Stimulated activated CD4-positive, alpha-beta T cell treated with anti-CD3 and anti-CD28 coated beads, Interleukin-1b, Interleukin-23, amount 100 ng/mL, for 48 hours (primary cell): ENCODE measurements at places on chromosomes 5 and 9.

DNA sequence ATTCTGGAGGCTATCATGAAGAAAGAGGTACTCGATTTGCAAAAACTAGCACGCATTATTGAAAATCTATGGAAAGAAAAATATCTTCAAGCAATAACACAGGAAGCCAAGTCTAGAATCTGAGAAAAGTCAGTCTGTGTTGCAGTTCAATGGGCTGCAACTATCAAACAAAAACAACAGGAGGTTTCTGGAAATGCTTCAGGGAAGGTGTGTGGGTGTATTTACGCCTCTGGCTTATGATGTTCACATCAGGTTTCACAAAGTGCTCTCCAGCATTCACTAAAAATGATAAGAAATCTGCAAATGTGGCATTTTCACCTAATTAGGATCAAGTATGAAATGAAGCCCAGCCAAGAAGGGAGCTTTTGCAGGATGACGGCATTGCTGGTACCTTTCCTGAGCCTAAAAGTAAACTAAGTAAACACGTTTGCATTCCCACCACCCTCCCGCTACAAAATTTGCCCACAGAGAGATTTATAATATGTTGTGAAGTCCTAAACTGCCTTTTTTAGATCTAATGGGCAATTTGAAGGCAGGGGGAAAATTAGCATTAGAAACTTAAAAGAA lies 146.4 kb downstream of the GABRB2 start:
- no peak for DNase-seq

- DNase-seq, result no peak
Observed at GRCh38 chr9:134922066-134922931, 4.6 kb upstream of the FCN1 start.

DNA sequence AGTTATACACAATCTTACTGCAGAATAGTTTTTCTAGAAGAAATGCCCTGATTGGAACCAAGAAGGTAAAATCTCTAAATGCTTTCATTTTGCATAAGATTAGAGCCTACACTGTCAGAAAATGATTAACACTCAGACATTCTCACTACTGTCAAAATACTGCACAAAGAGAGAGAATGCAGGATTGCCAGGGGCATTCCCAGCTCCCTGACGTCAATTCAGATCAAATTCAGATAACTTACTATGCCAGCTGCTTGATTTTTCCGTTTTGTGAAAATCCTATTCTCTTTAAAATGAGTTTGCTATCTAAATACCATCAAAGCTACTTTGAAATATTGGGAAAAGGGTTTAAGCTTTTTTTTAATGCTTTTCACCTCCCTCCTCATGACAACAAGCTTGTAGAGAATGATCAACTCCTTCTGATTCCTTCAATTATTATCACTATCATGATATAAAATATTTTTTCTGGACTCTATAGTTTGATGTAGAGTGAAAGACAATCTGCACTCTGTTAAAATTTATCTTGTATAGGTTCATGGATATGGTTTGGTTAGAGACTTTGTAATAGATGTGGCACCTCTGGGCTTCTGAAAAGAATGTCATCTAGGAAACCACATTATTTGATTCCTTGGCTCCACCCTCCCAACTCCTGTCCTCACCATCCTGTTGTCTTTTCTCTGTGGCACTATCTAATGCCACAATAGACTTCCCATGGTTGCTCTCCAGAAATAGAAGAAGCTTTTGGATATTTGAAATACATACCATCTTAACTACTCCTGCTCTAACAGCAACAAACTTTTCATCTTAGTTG lies 407.7 kb downstream of the PDE4D start:
- no peak for DNase-seq

GRCh38 chr5:139799359-139799758 lies 3.8 kb downstream of the PSD2 start:
- DNase-seq, result no peak

GRCh38 chr5:162189719-162190118 lies 122.1 kb downstream of the GABRG2 start:
- no peak for DNase-seq

- peak; percentile 13 for DNase-seq
Observed at GRCh38 chr9:98191671-98192502, 550 bp downstream of the CORO2A start.

GRCh38 chr5:179367491-179367890 lies 22.2 kb upstream of the ADAMTS2 start:
- DNase-seq, result no peak

GRCh38 chr9:129567842-129568559 lies 52.9 kb downstream of the C9orf50 start:
- no peak for DNase-seq

GRCh38 chr9:27184556-27185351 lies 75.7 kb downstream of the TEK start:
- DNase-seq, result no peak

DNA sequence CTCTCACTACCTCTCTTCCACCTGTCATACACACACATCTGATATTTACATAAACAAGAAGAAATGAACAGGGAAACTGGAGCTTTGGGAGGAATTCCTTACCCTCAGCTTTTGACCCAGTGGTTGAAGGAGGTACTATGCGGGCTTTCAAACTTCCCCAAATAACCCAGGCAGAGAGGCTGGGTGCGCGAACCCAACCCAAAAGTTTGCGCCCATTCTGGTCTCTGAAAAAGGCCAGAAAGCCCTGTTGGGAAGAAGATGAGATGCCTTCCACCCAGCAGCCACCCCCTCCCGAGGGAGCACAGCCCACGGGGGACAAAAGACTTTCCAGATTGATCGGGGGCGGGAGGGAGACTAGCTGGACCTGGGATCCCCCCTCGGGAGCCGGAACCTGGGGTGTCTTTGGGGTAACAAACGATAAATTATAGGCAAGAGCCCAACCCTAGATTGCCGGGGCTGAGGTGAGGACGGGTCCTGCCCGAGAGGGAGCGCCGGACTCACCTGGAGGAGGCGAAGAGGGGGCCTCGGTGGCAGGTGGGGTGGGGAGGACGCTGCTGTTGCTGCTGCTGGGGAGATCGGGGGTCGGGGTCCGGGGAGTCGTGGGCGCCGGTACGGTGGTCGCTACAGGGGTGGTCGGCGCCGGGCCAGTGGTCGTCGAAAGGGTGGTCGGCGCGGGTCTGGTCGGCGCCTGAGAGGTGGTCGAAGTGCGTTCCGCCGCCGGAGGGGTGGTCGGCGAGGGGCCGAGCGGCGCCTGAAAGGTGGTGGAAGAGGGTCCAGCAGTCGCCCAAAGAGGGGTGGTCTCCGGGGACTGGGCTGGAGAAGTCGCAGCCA lies 798 bp downstream of the MEGF9 start:
- no peak for DNase-seq

DNA sequence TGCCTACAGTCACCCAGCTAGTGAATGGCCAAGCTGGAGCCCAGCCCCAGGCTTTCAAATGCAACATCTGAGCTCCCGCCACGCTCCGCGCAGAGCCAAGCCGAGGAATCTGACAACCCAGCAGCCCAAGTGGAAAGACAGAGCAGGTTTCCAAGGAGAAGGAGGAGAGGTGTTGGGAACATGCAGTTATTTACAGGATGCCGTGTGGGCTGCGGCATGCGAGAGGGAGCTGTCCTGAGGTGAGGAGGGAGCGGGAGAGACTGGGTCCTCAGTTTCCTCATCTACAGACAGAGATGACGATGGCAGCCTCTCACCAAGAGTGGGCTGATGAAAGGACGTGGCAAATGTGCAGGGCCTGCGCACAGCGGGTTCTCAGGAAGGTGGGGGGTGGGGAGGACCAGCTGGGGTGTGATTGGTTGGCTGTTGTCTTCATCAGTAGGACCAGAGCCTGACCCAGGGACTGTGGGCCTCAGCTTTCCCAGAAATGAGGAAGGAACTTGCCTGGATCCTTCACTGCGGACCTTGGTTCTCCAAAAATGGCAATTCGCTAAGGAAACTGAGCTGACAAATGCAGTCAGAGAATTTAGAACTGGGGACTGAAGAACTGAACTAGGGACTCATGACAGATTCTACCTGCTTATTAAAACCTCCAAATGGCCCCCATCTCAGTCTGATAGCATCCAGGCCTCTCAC lies 14.8 kb upstream of the CPLX2 start:
- no peak for DNase-seq

DNA sequence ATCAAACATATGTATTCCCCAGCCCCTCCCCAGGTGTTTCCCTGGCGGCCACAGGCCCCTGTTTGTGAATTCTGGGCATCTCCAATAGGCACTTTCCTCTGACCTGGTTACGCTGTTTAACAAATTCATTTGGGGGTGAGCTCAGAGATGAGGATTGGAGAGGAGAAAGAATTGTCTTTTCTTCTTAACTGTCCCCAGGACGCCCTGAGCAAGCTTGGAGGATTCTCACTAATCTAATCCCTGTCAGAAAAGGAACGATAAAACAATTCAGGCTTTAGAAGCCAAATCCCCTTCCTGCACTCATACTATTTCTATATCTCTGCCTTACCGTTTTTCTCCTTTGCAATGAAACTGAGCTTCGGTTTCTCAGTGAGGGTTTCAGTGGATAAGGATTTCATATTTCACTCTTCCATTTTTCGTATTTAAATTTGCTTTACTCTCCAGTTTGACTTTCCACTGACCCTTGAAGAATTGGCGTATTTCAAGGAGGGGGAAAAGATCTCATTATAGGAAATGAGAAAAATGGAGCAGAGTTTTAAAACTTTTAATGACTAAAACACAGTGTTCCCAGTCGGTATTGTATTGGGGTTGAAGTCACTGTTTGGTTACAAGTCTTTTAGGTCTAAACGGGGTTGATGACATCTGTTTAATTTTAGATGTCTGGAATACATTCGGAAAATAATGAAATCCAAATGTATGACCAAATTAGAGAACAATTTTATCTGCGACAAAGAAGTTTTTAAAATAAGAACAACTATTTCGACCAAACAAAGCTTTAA lies 180.1 kb downstream of the MACROH2A1 start:
- no peak for DNase-seq

DNA sequence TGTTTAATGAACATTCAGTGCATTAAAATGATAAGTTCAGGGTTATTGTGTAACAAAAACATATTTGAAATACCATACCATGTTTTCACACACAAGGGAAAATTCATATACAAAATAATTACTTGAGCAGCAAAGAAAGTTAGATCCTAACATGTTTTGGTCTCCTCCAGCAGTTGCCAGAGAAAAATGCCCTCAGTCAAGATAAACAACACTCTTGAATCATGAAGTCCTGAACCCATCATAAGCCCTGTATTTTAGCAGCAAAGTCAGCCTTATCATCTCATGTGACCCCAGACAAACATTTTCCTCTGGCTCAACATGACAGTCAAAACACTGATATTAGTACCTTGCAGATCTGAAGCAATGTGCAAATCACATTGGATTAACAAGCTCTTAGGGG lies 1541.1 kb upstream of the WWC1 start:
- no peak for DNase-seq

- DNase-seq, result no peak
Observed at GRCh38 chr5:171757853-171758535, 27.6 kb upstream of the SMIM23 start.

DNA sequence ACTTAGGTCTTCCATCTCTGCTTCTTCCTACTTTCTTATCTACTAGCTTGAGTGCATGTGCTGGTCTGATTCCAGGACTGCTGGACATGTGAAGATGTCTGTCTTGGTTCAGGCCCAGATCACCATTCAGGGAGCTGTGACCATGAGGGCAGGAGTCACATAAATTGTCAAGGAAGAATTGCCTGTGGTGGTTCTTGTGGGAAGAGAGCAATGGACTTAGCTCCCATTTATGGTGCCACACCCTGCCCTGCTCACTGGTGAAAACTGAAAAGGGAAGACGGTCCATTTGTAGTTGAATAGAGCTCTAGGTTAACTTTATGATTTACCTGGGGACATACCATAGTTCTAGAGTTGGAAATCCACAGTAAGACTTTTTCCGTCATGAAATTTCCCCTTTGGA lies 244.3 kb upstream of the ZNF608 start:
- DNase-seq, result no peak

DNA sequence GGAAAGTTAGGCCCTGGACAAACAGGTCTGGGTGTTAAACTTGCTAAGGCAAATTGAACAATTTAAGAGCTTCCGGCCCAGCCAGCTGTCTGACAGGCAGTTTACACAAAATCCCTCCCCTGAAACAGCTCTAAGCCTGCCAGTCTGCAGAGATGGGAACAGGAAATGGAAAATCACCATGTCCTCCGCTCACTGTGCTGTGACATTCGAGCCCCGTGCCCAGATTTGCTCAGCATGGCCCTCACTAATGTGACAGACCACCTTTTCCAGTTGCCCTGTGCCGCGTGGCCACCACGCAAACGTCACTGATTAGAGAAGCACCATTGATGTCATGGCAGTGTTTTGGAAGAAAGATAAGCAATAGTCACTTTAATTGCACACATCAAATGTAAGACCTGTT lies 41.0 kb downstream of the CCNJL start:
- no peak for DNase-seq

DNA sequence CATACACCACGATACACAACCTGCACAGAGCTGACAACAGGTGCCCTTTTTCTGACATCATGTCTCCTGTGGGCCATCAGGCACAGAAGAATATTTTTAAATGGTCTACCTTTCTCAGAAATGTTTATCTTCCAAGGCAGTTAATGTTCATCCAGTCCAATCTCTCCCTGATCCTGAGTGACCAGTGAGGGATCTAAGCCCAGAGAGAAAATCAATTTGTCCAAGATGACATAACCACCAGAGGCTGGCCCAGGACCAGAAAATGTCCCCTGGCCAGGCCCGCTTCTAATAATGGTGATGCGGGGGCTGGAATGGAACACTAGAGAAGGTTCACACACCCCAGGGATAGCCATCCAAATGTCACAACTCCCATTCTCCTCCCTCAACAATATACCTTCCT lies 357.9 kb upstream of the KIF2A start:
- DNase-seq, result no peak

DNA sequence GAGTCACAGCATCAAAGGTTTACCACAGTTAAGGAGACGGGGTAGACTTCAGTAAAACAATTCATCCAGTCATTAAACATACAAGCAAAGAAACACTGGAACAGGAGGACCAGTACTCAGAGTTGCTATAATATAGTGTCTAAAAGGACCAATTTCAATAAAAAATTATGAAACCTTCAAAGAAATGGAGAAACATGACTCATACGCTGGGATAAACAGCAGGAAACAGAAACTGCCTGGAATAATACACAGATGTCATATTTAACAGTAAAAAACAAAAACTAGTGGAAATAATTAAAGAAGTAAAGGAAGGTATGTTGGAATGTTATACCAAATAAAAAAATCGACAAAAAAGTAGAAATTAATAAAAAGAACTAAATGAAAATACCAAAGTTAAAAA lies 1075.9 kb downstream of the NR2F1-AS1 start:
- DNase-seq, result no peak

DNA sequence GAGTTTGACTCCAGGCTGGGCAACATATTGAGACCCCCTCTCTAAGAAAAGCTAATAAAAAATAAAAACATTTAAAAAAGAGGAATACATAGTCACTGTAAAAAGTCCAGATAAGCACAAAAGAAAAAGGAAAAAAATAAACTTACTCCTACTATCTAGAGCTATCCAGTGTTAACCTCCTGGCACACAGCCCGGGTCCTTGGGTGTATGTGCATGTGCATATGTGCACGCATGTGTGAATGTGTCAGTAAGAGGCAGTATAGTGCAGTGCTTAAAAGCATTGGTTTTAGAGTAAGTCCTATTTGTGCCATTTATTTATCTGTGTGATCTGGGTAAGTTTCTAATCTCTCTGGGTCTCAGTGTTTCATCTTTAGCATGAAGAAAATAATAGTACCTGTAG lies 26.7 kb downstream of the FAM219A start:
- no peak for DNase-seq
